NCI-H2081 treated with DMSO at 0.1 percent for 48 hours (cell line): ENCODE measurements at places on chromosomes 11 and 22.

DNA sequence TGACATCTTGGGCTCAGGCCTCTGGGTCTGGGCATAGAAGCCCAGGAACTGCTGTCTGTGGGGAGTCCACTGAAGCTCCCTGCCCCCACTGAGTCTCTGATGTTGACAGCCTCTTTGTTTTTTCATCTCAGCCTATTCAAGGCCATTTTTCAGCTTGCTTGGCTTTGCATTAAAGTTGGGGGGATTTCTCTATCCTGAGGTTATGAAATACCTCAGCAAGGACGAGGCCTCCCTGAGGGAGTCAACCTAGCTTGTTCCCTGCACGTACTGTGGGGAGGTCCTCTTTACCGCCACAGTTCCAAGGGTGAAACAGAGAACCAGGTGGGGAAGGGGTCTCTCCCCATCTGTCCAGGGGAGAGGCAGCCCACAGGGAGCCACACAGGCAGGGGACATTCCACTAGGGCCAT, 8.4 kb downstream of the KCNQ1OT1 start:
- no peak for DNase-seq

DNA sequence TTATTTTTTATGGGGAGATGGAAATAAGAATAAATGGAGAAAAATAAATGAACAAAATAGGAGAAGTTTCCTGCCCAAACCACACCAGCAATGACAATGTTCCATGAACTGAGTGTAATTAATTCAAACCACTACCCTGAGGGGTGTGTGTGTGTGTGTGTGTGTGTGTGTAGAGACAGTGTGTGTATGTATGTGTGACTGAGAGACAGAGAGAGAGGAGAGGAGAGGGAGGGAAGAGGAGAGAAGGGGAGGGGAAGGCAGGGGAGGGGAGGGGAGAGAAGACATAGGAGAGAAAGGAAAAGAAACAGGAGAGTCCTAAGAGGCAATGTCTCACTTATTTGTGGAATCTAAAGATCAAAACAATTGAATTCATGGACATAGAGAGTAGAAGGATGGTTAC, 65.0 kb upstream of the POU2AF1 start:
- no peak for DNase-seq

DNA sequence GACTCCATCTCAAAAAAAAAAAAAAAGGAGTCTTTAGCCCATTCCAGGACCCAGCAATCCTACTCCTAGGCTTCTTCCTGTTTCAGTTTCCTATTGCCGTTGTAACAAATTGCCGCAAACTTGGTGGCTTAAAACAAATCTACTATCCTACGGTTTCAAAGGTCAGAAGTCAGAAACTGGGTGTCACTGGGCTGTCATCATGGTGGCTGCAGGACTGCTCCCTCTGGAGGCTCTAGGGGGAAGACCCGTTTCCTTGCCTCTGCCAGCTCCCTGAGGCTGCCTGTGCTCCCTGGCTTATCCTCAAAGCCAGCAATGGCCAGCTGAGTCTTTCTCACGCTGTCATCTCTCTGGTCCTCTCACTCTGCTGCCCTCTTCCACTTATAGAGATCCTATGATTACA, 8.7 kb upstream of the DAGLA start:
- no peak for DNase-seq

GRCh38 chr11:82682003-82682751, 51.5 kb downstream of the FAM181B start:
- no peak for DNase-seq

DNA sequence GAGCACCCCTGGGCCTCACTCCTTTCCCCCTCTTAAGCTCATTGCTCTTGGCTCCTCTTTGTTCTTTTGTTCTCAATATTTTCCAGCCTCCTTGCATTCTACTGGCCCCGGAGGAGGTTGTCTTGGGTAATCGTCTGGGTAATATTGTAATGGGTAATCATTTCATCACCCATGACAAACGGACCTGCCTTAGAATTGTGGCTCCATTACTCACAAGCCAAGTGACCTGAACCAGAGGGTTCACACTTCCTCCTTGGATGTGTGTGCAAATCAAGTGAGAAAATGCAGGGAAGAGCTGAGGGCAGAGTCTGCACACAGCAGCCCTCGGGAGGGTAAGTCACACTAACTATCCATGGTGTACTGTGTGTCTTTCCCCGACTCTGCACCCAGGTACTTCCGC, 305.0 kb downstream of the BUD13 start:
- DNase-seq: no peak

DNA sequence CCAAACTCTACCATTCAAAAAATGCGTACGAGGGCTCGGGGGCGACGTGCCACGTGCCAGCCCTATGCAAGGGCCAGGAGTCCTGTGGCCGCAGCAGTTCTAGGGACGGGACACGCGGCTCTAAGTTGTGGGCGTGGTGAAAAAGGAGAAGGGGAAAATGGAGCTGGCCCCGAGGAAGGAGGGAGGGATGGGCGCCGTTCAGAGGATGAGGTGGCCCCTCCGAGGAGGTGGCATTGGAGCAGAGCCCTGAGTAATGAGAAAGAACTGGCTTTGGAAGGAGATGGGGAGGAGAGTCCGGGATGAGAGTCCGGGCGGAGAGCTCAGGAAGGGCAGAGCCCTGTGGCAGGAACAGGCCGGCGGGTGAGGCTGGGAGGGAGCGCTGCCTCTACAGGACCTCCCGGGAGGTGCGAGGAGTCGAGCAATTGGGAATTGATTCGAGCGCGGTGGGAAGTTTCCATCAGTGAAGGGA, 21.0 kb downstream of the OTUB1 start:
- no peak for DNase-seq

- DNase-seq: no peak
Measured at GRCh38 chr22:45444168-45444567, 30.7 kb downstream of the RIBC2 start.

DNA sequence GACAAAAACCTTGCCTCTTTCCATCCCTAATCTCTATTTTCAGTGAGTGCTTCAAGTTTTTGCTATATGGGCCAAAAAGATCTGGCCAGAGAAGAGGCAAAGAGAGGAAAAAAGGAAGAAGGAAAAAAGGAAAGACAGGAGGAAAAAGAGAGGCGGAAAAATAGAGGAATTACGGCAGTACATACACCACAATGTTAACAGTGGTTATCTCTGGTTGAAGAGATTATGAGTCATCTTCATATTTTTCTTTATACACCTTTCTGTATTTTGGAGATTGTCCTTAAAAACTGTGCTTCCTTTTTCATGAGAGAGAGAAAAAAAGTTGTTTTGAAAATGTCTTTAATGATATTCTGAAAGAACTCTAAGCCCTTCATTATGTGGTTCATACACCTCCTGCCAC, 133.7 kb downstream of the SBF2 start:
- no peak for DNase-seq

- DNase-seq: no peak
Measured at GRCh38 chr11:63010934-63011439, 4.7 kb downstream of the SLC22A8 start.

DNA sequence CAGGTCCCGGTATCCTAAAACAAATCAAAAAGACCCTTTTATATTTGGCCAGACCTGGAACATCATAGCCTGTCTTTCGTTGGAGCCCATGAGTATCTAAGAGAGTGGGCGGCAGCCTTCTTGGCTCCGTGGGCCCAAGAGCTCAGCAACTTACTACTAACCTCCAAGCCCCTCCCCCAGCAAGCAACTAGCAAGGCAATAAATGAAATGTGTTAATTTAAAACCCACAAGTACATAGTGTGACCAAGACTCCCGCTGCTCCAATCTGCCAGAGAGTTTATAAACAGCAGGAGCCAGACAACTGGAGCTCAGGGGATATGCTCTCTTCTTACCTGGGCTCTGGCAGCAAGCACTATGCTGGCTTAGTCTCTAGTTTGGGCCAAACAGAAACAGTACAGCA, 40.8 kb upstream of the CYP2D6 start:
- no peak for DNase-seq

DNA sequence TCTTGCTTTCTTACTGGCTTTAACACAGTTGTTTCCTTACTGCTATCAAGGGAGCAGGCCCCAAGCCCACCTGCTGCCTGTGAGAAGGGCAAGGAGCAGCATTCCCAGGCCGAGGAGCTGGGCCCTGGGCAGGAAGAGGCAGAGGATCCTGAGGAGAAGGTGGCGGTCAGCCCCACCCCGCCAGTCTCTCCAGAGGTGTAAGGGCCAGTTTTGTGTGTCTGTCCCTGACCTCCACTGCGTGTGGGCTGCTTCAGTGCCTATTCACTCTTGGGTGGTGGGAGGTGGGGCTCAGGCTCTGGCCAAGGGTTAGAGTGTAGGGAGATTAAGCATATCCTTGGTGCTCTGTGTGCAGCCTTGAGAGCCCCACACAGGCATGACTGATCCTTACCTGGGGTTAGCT, 55.1 kb downstream of the CEP164 start:
- no peak for DNase-seq

DNA sequence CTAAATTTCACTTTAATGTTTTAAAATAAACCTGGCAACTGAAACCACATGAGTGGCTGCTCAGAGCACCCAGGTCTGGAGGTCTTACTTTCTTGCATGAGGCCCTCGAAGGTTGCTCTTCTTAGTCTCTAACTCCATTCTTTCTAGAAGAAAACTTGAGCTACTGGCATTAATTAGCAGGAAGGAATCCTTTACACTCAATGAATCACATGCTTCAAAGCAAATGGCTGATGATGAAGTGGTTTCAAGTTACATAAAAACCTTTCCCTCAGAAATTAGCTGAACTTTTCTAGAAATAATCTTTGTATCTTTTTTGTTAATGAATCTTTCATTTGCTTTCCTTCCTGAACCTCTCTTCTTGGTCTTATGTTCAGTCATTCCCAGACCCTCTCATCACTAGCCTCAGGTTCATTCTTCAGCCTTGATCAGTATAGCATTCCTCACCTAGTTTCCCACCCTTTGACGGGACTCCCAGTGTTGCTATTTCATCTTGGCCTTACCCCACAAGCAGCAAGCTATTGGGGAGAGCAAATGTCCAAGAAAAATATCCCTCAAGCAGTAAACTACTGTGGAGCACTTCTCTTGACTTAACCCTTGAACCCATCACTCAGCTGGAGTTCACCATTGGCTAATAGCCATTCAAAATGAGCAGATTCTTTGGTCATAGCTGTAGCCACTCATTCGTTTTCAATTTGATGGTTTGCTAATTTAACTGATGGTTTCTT, 75.1 kb downstream of the INSC start:
- DNase-seq: no peak

DNA sequence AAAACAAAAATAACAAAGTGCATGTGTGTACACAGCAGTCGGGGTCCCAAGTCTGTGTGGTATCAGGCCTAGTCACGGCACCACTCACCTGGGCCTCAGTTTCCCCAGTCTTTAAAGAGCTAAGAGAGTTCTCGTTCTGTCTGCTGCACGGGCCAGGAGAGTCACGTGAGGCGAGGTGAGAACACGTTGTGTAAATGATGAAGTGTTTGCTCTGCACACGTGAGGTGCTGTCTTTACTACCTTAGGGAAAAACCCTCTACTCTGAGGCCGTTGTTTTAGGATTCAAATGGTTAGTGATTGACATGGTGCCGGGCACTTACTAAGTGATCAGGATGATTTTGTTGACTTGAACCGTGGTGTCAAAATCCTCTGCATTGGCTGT, 86.5 kb upstream of the PPARA start:
- no peak for DNase-seq

- DNase-seq: no peak
Measured at GRCh38 chr11:105507496-105508254, 102.2 kb upstream of the GRIA4 start.

DNA sequence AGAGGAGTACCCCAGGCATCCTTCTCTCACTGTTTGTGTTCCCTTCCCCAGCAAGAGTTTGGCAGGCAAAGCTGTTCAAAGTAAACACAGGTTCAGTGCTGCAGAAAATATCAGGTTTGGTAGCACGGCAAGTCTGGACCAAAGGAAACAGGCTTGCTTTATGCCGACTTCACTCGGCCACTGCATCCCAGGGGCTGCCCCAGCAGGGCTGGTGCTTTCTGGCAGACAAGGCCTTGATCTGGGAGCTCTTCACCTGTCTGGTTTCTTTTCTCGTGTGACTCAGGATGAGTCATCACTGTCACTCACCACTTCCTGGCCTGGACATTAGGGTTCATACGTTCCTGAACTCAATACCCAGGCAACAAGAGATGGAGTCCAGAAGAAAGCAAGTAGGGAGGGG, 52.6 kb upstream of the NAV2 start:
- no peak for DNase-seq

GRCh38 chr22:39327995-39328754, 8.8 kb upstream of the RPL3 start:
- no peak for DNase-seq

GRCh38 chr11:45765836-45766235, 39.1 kb upstream of the SLC35C1 start:
- no peak for DNase-seq

- no peak for DNase-seq
Measured at GRCh38 chr11:34505874-34506273, 7.7 kb downstream of the ELF5 start.

GRCh38 chr11:68601147-68601546, 83.2 kb upstream of the GAL start:
- no peak for DNase-seq

DNA sequence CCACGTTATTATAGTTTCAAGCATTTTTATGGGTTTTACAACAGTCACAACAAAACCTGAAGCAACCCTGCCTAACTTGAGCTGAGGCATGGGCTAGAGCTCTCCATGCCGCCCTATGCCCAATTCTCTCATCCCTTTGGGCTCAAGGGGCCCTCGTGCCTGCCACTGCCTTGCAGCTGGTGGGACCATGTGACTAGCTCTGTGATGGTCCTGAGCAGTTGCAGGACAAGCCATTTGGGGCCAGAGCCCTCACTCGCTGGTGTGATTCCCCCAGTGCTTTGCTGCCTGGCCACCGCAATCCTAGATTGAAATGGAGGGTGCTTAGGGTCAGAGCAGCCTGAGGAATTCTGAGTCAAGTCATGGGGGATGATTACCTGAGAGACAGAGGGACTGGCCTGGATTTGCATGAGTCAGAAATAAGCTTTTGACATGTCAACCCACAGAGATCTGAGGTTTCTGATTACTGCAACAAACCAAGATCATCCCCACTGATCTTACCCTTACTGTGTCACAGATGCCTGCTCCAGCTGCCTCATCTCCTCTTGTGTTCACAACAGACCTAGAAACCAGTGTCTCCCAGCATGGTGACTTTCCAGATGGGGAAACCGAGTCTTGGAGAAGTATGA, 323.7 kb downstream of the BRD1 start:
- no peak for DNase-seq

DNA sequence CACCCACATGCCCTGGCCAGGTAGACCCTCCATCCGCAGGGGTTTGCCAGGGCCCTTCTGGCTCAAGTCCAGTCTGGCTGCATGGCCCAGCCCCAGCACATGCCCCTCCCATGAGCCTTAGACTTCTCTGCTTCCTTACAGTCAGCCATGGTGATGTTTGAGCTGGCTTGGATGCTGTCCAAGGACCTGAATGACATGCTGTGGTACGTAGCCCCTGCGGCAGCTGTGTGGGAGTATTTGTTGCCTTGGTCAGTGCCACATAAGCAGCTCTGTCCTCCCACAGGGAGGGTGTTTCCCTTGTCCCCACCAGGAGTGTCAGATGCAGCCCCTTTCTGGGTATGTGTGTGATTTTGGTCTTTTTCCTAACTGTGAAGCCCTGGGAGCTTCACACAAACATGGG, 17.5 kb downstream of the CDC45 start:
- no peak for DNase-seq

DNA sequence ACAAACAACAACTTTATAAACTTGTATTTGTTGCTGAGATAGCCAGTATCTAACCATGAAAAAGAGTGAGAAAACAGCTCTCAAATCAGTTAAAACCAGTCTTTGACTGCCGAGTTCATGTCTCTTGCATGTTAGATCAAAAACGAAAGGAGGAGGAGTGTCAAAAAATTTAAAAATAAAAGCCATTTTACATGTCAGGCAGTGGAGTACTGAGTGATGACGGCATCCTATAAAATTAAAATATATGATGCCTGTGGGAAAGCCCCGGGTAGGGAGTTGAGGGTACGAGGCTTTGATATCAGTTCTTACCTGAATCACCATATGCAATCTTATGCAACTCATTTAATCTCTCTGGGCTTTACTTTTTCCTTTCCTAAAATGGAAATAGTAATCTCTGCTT, 117.3 kb downstream of the ETS1 start:
- DNase-seq: no peak
